ENCODE measurements at places on chromosomes 16 and 17. TPM values are rescaled to one million over a fixed set of nuclear protein-coding genes. Genes with fewer than 3 reads are reported as not detected.

Gene LCMT1
- 54.3 TPM for total RNA-seq

Gene GPRC5B
- total RNA-seq, result 5.8 TPM

Gene CIBAR2
- total RNA-seq, result not detected

Gene ABCA10
- total RNA-seq, result not detected

Gene SLC25A19
- 21.7 TPM for total RNA-seq

Gene TP53TG3F
- total RNA-seq, result not detected

Gene FBXW10
- total RNA-seq, result 0.05 TPM

Gene ERN2
- not detected for total RNA-seq

Gene MMP28
- 8.3 TPM for total RNA-seq

Gene FNDC8
- not detected for total RNA-seq

Gene PLD6
- total RNA-seq, result 1.1 TPM

Gene FBXO39
- total RNA-seq, result not detected

Gene SHISA9
- total RNA-seq, result 0.03 TPM

Gene EPX
- not detected for total RNA-seq

Gene MYO1C
- total RNA-seq, result 113 TPM

Gene ALDH3A1
- total RNA-seq, result not detected

Gene EMP2
- total RNA-seq, result 9.8 TPM

Gene ZACN
- total RNA-seq, result not detected
